NCI-H69 (cell line): ENCODE measurements at places on chromosomes 11 and 22.

- DNase-seq: no peak
Measured at GRCh38 chr11:95450547-95451123, 219.6 kb upstream of the SESN3 start.

DNA sequence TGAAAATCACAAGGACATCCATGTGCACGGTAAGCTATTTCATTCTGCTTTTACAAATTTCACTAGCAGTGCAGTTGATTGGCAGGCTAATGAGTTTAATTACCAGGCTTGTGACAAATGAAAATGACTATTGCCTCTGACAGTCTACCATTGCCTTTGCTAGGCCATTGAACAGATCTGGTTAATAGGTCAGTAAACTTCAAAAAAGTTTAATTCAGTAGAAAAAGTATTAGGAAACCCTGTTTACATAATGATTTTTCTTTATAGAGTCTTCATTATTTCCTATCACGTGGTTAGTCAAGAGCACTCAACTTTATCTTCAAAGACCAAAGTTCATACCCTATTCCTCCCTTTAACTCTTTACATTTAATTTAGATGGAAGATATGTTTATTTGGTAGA lies 77.0 kb downstream of the PRMT3 start:
- DNase-seq: peak; percentile 72

- no peak for DNase-seq
Measured at GRCh38 chr11:44400431-44400830, 90.5 kb upstream of the ALX4 start.

DNA sequence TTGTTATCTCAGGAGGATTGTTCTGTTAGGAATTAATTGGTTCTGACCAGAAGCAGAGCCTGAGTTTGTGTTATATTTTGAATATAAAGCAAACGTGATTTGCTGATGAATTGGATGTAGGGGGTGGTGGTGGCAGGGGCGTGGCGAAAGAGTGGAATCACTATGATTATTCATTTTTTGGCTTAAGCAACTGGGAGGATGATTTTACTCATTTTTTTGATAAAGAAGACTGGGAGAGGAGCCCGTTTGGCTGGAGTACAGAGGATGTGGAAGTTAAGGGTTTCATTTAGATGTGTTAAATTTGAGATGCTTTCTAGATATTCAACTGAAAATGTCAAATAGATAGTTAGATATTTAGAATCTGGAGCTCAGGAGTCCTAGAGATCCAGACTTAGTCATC lies 83.4 kb upstream of the MYO18B start:
- no peak for DNase-seq

- no peak for DNase-seq
Measured at GRCh38 chr11:118544647-118545010, 13.6 kb downstream of the TMEM25 start.

GRCh38 chr11:134574947-134575346 lies 162.9 kb upstream of the B3GAT1 start:
- DNase-seq: no peak

- DNase-seq: peak; percentile 96
Measured at GRCh38 chr11:113574171-113574570, 99.0 kb upstream of the DRD2 start.

GRCh38 chr22:48923165-48923865 lies 904.4 kb downstream of the BRD1 start:
- DNase-seq: peak; percentile 31

- no peak for DNase-seq
Measured at GRCh38 chr11:45659031-45659817, 6.2 kb downstream of the CHST1 start.

GRCh38 chr11:78725200-78725599 lies 150.5 kb upstream of the NARS2 start:
- DNase-seq: no peak

GRCh38 chr22:44543781-44544477 lies 45.9 kb upstream of the RTL6 start:
- no peak for DNase-seq

GRCh38 chr11:64878223-64878493 lies 263 bp downstream of the EHD1 start:
- no peak for DNase-seq

DNA sequence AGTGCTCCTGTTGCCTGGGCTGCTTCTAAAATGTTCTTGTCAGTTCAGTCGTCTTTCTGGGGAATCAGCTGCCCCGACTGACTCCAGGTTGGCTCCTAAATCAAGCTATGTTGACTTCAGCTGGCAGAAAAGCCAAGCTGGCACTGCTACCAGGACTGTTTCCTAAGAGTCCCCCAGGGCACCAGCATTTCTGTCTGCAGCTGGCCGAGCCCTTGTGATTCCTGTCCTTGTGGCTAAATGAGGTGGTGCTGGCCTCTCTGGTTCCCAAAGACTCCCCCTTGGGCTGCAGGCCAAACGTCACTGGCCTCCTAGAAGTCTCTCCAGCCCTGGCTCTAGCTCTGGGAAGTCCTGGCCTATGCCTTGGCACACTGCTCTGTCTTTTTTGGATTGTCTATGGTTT lies 31.1 kb downstream of the GRAMD1B start:
- DNase-seq: peak; percentile 62
